ENCODE measurements at places on chromosomes 6 and 20.

DNA sequence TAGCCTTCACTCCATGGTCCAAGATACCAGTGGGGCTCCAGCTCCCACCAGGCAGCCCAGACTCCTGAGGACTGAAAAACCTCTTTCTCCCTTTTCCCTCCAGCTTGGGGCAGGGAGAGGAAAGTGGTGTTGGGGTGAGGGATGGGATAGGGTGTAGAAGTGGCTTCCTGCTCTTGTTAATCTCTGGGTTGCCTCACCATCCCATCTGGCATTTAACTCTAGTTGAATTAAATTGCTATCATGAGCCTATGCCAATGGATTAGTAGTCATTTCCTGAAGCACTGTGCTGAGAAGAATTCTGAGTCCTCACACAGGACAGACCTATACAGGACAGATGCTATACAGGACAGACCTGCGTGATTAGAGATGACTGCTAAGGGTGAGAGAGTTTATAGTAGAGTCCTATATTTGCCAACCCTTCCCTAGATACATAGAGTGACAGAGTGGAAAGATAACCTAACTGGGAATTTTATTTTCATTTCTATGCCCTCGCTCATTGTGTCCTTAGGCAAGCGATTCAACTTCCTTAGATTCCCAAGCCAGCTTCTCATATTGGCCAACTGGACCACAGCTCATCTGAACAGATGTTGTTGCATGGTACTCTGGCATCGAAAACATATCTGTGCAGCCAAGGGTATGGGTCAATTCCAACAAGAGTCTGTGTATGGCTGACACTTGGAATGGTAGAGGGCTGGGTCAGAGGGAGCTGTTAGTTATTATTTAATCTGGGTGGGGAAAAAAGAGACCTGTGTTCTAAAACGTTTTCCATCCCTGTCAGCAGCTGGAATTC lies 42.8 kb downstream of the MCHR2 start:
- DNase-seq = no peak

- no peak for DNase-seq
Measured at GRCh38 chr6:151690303-151690702, 117.2 kb upstream of the ESR1 start.

DNA sequence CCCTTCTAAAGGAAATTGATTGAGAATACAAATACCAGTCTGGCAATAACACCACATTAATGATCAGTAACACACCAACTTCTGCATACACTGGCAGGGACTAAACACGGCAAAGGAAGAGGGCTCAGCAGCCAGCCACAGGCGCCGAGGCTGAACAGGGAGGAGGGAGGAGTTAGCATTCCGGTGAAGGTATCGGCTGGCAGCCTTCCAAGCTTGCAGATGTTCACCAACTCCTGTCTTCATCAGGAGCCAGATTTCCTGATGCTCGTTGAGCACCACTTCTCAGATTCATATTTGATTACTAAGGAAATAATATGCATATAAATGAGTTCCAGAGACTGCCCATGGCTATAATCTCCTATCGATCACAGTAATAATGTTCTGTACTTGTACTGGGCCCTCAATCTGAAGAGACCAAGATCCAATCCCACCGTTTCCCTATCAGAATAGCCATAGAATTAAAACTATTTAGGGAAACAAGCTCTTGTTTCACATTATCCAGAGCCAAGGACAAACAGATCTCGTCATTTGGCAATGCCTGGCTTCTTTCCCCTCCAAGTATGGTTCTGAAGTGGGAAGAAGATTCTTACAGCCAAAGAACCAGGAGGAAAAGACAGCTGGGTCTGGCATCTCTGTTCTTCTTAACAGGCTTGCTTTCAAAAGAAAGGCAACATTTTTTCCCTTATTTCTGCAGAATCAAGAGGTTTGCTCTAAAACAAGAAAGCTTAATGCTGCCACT lies 42.2 kb downstream of the GFOD1 start:
- no peak for DNase-seq

DNA sequence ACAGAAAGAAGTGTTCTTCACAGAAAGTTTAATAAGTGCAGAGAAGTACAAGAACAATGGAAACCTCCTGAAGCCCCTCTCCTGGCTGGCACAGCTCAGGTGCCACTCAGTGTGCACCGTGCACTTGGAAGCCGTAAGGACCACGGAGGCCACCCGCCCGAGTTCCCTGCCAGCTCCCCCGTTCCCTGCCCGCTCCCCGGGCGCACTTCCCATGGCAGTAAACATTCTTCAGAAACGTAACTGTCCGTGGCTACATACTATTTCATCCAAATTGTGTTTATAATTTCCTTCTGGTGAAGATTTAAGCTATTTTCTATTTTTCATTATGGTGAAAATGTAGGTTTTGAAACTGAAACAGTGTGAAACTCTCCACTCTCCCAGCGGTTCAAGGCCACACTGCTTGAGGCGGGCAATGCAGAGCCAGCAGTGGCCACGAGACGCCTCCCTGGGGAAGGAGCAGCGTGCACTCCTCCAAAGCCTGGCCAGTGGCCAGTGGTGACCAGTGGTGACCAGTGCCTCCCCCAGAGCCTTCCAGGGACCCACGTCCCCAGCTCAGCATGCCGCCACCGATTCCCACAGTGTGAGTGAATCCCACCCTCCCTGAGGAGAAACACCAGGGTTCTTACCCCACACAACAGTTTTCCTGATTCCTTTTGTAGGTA lies 46.4 kb downstream of the TAF4 start:
- no peak for DNase-seq

- no peak for DNase-seq
Measured at GRCh38 chr6:138307352-138307751, 70.4 kb upstream of the SMIM28 start.

GRCh38 chr6:39053854-39054576 lies 5.4 kb downstream of the GLP1R start:
- DNase-seq = no peak

DNA sequence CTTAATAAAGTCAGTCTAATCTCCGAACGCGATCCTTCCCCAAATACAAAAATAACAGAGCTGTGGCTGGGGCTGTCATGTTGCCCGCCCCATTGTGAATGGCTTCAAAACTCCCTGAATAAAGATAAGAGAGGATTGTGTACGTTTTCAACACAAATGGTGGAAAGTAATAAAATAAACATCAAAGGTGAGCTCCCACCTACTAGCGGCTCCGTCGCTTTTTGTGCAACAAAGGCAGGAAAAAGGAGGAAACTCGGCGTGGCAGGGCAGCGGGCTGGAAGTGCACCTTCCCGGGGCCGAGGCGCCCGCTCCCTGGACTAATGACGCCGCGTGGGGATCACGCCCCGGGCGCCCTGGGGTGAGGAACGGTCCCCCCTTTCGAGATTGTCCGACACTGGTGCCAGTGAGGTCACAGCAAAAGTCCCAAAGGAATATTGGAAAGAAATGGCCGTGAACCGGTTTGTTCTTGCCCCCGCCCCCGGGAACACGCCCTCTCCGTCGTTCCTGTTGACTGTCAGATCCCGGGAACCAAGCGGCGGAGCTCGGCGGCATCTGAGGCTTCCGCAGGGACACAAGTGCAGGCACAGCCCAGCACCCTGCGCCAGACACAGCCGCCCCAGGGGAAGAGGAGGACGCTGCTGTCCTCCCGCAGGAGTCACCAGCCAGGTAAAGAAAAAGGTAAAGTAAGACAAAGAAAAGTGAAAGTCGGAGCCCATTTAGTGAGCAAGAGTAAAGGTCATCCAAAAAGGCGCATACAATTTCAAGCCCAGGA lies 1.1 kb upstream of the FOXQ1 start:
- no peak for DNase-seq

DNA sequence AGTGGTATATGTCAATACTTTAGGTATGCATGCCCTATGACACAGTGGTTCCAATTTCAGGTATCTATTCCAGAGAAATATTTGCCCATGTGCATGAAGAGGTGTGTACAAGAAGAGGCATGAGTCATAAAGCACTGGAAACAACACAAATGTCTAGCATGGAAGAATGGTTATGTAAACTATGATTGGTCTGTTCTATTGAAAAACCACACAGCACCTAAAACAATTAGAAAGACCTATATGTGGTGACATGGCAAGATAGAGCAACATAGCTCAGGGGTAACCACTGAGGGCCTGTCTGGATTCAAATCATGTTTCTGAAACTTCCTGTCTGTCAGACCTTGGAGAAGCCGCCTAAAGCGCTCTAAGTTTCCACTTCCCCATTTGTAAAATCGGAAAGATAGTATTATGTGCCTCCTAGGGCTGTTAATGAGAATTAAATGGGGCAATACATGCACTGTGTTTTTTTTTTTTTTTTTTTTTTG lies 76.0 kb upstream of the SHLD1 start:
- DNase-seq = no peak

GRCh38 chr6:143260857-143261256 lies 189.6 kb downstream of the ADAT2 start:
- no peak for DNase-seq

- no peak for DNase-seq
Measured at GRCh38 chr20:60310560-60311349, 352.5 kb downstream of the CDH26 start.

GRCh38 chr6:110334423-110335180 lies 23.5 kb downstream of the METTL24 start:
- no peak for DNase-seq

GRCh38 chr6:163984124-163984936 lies 569.8 kb downstream of the QKI start:
- no peak for DNase-seq

GRCh38 chr20:56443654-56444540 lies 24.5 kb upstream of the RTF2 start:
- DNase-seq = peak; percentile 20

Data from amniotic stem cell (primary cell).